ENCODE measurements at places on chromosomes 6 and 20. TPM values are rescaled to one million over a fixed set of nuclear protein-coding genes. Genes with fewer than 3 reads are reported as not detected.
A peak's percentile ranks its signal among the peaks of the same experiment; 100 is the strongest.

DNA sequence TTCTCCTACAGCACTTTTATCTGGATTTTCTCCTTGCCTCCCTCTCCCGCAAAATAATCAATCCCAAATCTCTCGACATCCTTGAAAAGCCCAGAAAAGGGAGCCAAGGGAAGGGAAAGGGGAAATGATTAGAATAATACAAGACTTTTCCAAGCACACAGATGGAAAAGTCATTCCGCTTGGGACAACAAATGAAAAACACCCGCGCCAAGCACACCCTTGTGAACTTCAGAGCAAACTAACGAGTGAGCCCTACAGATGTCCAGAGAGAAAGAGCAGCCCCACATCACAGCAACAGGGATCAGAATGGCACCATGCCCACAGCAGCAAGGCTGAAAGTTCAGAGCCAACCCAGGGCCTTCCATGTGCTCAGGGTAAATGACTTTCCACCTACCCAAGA, 49.6 kb downstream of the NINL start:
- no peaks in the 10 kb centered on the region for H3K36me3 ChIP-seq
- H3K4me3 ChIP-seq, result no peak overlapping the region
- H3K27me3 ChIP-seq, result no peaks in the 10 kb centered on the region

DNA sequence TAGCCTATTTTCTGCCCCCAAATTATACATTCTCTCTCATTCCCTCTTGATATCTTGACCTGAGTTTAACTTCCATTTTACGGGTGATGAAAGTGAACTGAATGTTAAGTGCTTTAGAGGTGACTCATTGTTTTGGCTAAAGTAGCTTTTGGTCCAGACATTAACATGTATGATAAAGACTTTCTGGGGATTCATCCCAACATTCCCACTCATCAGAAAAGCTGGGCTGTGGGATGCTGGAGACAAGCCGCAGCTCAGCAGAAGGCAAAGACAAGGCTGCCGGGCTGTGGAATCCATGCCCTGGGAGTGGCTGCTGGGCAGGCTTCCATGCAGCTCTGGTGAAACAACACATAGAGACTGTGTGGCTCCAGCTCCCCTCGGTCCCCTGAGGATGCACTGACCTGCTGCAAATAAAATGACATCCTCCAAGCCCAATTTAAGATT, 89.9 kb upstream of the SYNDIG1 start:
- H3K36me3 ChIP-seq, result no peaks in the 10 kb centered on the region
- no peaks in the 10 kb centered on the region for H3K4me1 ChIP-seq
- no peak for DNase-seq
- no peak overlapping the region for H3K27ac ChIP-seq

- peak overlapping the region; percentile 61 for H3K27ac ChIP-seq
- 0 out of 2 replicates have a peak, but pooled peaks cover 6% of the 10 kb centered on the region for H3K4me1 ChIP-seq
- H3K36me3 ChIP-seq, result no peaks in the 10 kb centered on the region
- H3K4me3 ChIP-seq, result no peak overlapping the region
- H3K27me3 ChIP-seq, result no peaks in the 10 kb centered on the region
These were observed 696 bp downstream of the CALHM5 start for GRCh38 chr6:116512111-116512559.

DNA sequence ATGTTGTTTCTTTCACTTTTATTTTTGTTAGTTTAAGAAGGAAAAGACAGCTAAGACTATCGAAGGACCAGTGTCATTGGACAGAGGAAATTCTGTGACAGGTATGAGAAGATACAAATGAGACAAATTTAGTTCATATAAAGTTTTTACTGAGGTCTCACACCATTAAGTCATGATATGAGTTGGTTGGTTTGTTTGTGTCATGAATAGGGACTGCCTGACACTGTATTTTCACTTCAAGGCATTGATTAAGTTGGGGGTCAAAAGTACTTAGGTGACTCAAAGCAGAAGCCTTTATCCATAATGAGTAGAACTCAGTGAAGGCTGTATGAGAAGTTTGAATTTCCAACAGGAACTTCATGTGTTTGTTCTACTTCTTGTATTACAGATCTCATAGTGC, 21.3 kb upstream of the HIVEP2 start:
- H3K4me1 ChIP-seq, result no peaks in the 10 kb centered on the region
- no peaks in the 10 kb centered on the region for H3K27me3 ChIP-seq
- H3K36me3 ChIP-seq, result no peaks in the 10 kb centered on the region
- no peak overlapping the region for H3K27ac ChIP-seq

DNA sequence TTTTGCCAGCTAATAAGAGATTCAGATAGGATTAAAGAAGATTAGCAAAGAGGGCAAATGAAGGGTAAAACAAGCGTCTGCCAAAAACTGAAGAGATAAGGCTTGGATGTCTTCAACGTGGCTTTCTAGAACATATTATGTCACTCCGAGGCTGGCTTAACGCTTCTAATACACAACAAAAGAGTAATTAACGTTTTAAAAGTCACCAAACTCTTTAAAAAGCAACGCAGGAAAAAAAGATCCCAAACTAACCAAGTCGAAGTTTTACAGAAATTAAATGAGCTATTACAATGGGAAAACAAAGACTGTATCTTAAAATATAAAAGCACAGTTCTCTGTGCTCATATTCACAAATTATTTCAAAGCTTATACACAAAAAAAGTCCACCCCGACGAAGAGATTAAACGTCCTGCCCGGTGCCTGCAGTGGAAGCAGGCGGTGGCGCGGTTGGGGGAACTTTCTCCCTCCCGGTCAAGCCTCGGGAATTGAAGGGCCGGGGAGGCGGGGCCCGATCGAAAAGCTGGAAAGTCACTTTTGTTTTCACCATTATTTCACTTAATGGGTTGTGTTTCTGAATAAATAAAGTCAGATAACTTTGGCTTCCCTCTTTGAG, 1.2 kb downstream of the MAK start:
- no peaks in the 10 kb centered on the region for H3K36me3 ChIP-seq
- no peaks in the 10 kb centered on the region for H3K27me3 ChIP-seq
- peak overlapping the region; percentile 52 for H3K4me3 ChIP-seq
- no peak overlapping the region for H3K27ac ChIP-seq
- peak; percentile 37 for DNase-seq

- no peak overlapping the region for H3K27ac ChIP-seq
- H3K27me3 ChIP-seq, result no peaks in the 10 kb centered on the region
- H3K4me3 ChIP-seq, result no peak overlapping the region
- H3K4me1 ChIP-seq, result peaks cover 9% of the 10 kb centered on the region
- DNase-seq, result no peak
These were observed 103.8 kb downstream of the RALGAPA2 start for GRCh38 chr20:20608641-20609040.

GRCh38 chr6:85856235-85856634, 213.5 kb upstream of the SYNCRIP start:
- H3K36me3 ChIP-seq, result no peaks in the 10 kb centered on the region
- no peaks in the 10 kb centered on the region for H3K27me3 ChIP-seq
- H3K27ac ChIP-seq, result no peak overlapping the region
- H3K4me1 ChIP-seq, result no peaks in the 10 kb centered on the region

DNA sequence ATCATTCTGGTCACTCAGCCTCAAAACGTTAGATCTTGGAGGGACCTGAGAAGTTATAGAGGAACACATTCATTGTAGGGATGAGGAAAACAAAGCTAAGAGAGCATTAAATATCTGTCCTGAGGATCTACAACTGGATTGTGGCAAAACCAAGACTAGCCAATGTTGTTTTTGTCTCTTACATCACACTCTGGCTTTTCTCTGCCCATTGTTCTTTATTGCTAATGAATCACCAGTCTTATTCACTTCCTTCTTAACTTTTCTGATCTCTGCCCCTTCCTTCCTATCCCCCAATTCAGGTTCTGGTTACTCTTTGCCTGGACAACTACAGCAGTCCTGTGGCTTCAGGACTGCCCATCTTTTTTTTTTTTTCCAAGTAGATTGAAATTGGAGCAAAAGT, 57.0 kb upstream of the PREP start:
- H3K4me1 ChIP-seq, result no peaks in the 10 kb centered on the region
- H3K27ac ChIP-seq, result no peak overlapping the region
- H3K36me3 ChIP-seq, result no peaks in the 10 kb centered on the region

DNA sequence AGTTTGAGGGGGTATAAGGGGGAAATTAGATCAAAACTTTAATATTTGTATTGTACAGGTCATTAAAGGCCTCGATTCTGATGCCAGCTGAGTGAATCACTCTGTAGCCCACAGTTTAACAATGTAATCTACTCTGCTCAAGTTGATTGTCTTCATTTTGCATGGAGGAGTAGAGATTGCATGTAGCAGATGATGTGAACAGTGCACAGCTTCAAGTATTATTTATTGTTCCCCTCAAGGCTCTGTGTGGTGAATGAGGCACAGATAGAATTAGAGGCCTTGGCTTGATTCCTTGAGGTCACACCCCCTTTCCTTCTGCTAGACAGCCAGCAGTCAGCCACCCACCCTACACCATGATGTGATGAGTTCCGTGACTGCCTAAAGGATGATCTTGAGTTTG, 38.1 kb downstream of the TXLNB start:
- H3K36me3 ChIP-seq, result no peaks in the 10 kb centered on the region
- no peak for DNase-seq
- no peaks in the 10 kb centered on the region for H3K4me1 ChIP-seq
- H3K27me3 ChIP-seq, result no peaks in the 10 kb centered on the region
- no peak overlapping the region for H3K4me3 ChIP-seq

DNA sequence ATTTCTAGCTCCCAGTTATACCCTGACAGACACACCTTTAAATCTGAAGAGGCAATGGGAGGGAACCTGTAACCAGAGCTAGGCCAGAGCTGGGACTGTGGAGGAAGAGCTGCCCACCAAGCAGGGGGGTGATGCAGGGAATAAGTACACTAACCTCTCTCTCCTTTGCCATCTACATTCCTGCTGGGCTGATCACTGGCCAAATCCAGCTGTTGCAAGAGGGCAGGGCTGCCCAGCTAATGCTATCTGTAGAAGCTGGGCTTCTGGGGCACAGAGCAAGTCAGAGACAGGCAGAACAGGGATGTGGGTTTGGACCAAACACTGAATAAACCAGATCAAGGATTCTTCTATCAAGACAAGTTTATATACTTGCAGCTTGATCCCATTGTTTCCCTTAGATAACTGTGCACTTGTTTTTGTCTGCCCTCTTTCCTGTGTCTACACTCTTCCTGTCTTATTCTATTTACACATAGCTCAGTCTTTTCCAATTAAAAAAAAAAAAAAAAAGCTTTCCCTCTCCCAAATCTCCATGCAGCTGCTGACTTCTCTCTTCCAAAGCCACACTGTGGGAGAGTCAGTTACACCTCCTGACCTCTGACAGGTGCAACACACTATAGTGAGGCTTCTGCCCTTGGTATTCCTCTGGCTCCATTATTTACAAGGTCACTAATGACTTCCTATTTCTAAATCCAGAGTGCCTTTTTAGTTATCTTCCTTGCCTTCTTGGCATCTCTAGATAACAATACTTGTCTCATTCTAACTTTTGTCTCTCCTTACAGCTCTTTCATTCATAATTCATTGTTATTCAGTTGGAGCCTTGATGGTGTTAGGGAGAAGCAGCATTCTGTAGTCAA, 43.7 kb downstream of the TRIM38 start:
- H3K36me3 ChIP-seq, result no peaks in the 10 kb centered on the region
- no peak overlapping the region for H3K4me3 ChIP-seq
- no peaks in the 10 kb centered on the region for H3K4me1 ChIP-seq
- no peak for DNase-seq
- no peaks in the 10 kb centered on the region for H3K27me3 ChIP-seq
- H3K27ac ChIP-seq, result no peak overlapping the region

DNA sequence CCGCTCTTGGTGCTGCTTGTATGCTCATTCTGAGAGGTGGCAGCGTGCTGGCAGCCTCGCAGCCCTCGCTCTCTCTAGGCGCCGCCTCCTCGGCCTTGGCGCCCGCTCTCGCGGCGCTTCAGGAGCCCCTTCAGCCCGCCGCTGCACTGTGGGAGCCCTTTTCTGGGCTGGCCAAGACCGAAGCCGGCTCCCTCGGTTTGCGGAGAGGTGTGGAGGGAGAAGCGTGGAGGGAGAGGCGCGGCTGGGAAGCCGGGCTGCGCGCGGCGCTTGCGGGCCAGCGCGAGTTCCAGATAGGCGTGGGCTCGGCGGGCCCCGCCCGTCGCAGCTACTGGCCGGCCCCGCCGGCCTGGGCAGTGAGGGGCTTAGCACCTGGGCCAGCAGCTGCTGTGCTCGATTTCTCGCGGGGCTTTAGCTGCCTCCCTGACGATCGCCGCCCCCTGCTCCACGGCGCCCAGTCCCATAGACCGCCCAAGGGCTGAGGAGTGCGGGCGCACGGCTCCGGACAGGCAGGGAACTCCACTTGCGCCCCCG, 19.5 kb upstream of the FAM8A1 start:
- H3K4me3 ChIP-seq, result peak overlapping the region; percentile 51
- H3K27ac ChIP-seq, result peak overlapping the region; percentile 91
- H3K4me1 ChIP-seq, result no peaks in the 10 kb centered on the region
- H3K27me3 ChIP-seq, result no peaks in the 10 kb centered on the region
- peak; percentile 71 for DNase-seq
- H3K36me3 ChIP-seq, result no peaks in the 10 kb centered on the region

- no peak overlapping the region for H3K27ac ChIP-seq
- H3K4me3 ChIP-seq, result no peak overlapping the region
- H3K27me3 ChIP-seq, result no peaks in the 10 kb centered on the region
- peaks cover 19% of the 10 kb centered on the region for H3K4me1 ChIP-seq
These were observed 254.3 kb downstream of the SOX4 start for GRCh38 chr6:21847711-21848480.

DNA sequence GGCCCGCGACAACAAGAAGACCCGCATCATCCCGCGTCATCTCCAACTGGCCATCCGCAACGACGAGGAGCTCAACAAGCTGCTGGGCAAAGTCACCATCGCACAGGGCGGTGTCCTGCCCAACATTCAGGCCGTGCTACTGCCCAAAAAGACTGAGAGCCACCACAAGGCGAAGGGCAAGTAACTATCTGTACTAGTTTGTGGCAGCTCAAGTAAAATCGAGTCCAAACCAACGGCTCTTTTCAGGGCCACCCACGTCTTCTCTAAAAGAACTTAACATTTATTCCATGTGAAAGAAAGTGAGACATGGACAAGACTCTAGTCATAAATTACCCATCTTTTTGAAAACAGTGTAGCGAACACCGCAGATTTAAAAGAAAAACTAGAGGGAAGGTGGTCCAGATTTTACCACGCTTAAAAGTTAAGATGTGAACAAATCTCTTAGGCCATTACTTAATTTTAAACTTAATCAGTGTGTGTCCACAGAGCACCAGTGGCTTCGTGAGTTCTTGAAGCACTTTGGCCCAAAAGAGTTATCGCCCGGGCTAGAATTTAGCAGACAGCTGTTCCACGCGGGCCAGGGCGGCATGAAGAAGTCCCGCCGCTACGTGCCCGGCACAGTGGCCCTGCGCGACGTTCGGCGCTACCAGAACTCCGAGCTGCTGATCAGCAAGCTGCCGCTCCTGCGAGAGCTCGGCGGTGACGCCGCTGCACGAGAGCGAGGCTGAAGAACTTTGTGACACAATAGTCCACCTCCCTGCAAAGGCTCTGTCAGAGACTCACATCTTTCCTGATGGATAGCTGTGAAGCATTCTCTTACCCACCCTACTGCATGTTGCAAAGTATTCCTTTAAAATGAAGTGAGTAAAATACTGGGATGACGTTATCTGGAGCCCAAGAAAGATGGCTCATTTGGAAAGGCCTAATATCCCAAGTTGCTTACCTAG, 113.9 kb upstream of the PRSS16 start:
- peaks cover 33% of the 10 kb centered on the region for H3K4me1 ChIP-seq
- no peaks in the 10 kb centered on the region for H3K36me3 ChIP-seq
- no peaks in the 10 kb centered on the region for H3K27me3 ChIP-seq
- H3K4me3 ChIP-seq, result peak overlapping the region; percentile 70
- peak; percentile 84 for DNase-seq

The TNFAIP3 gene
- total RNA-seq, result 50.4 TPM

The CD93 gene
- not detected for total RNA-seq

The LPIN3 gene
- total RNA-seq, result 32.6 TPM

The GPSM3 gene
- 0.67 TPM for total RNA-seq

The AKAP12 gene
- 0.93 TPM for total RNA-seq

The STX11 gene
- 1.3 TPM for total RNA-seq

The ESR1 gene
- total RNA-seq, result not detected

The SLC22A7 gene
- not detected for total RNA-seq

The BMP6 gene
- 0.61 TPM for total RNA-seq

The MLN gene
- total RNA-seq, result not detected

The WFDC6 gene
- total RNA-seq, result not detected

The PKIB gene
- total RNA-seq, result 18.6 TPM
